ENCODE measurements at places on chromosomes 7 and 10. TPM values are rescaled to one million over a fixed set of nuclear protein-coding genes. Genes with fewer than 3 reads are reported as not detected.

- H3K36me3 ChIP-seq = no peaks in the 10 kb centered on the region
- H3K27ac ChIP-seq = no peak overlapping the region
- no peak overlapping the region for H3K4me3 ChIP-seq
- DNase-seq = no peak
- no peaks in the 10 kb centered on the region for H3K27me3 ChIP-seq
- peaks cover 13% of the 10 kb centered on the region for H3K4me1 ChIP-seq
Observed at GRCh38 chr7:7563813-7564212, 2.9 kb upstream of the MIOS start.

DNA sequence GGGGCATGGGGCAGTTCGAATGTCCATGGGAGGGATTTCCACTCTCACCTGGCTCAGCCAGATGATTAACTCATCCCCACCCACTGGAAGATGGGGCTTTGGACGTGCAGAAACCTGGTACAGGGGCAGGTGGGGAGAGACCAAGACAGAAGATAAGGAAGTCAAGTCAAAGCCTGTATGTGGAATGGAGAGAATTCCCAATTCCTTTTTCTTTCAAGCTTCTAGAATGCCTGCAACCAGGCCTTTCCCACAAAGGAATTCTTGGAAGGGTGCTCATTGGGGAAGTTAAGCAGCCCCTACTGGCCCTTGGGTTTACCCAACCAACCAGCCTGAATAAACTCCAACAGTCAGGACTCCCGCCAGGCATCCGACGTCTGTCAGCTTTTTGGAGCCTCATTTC is 39.1 kb downstream of the CCM2 start:
- no peak overlapping the region for H3K4me3 ChIP-seq
- H3K27ac ChIP-seq = no peak overlapping the region
- no peak for DNase-seq
- H3K4me1 ChIP-seq = no peaks in the 10 kb centered on the region
- no peaks in the 10 kb centered on the region for H3K27me3 ChIP-seq

GRCh38 chr10:110498982-110499795 is 1.5 kb downstream of the DUSP5 start:
- peaks cover 34% of the 10 kb centered on the region for H3K4me1 ChIP-seq
- H3K27ac ChIP-seq = peak overlapping the region; percentile 96
- no peaks in the 10 kb centered on the region for H3K36me3 ChIP-seq
- H3K4me3 ChIP-seq = peak overlapping the region; percentile 72
- DNase-seq = peak; percentile 69

GRCh38 chr10:35447693-35448407 is 111.5 kb downstream of the CCNY start:
- H3K27me3 ChIP-seq = no peaks in the 10 kb centered on the region
- no peak for DNase-seq
- peaks cover 2% of the 10 kb centered on the region for H3K4me1 ChIP-seq
- H3K27ac ChIP-seq = peak overlapping the region; percentile 27
- no peak overlapping the region for H3K4me3 ChIP-seq

- DNase-seq = peak; percentile 77
- H3K36me3 ChIP-seq = no peaks in the 10 kb centered on the region
- no peaks in the 10 kb centered on the region for H3K4me1 ChIP-seq
- H3K4me3 ChIP-seq = no peak overlapping the region
- H3K27ac ChIP-seq = peak overlapping the region; percentile 71
Observed at GRCh38 chr7:101717628-101718357, 88.7 kb upstream of the MYL10 start.

DNA sequence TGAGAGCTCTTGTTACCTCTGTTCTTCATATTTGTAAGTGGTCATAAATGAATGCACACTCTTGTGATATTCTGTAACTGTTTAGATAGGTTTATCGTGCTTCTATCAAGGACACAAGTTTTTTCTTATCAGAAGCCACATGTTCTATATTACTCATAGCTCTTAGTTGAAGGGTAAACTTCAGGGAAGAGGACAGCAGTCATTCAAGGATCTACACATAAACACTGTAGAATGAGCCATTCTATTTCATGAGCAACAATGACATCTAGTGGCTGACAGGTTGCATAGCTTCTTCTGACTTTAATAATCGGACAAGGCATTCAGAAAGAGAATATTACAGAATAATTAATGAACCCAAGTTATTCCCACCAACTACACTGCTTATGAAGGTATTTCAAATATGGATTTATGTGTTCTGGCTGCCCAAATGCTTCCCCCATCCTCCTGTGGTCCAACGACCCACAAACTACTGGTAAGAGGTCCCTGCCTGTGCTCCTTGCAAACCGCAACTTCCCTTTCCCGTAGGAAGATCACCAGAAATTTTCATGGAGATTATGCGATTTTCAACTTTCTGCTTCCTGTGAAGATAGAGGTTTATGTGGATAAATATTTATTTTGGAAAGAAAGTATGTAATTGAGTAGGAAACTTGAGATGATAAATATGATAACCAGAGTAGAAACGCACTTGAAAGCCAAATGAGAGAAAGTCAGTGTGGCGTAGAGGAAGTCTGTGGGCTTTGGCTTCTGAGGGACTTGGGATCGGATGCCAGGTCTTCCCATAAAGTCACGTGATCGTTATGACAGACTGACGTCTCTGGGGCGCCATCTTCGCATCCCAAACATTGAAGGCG is 16.8 kb upstream of the ABCB5 start:
- H3K27ac ChIP-seq = no peak overlapping the region
- no peaks in the 10 kb centered on the region for H3K27me3 ChIP-seq
- peak; percentile 49 for DNase-seq
- H3K4me1 ChIP-seq = peaks cover 3% of the 10 kb centered on the region
- H3K36me3 ChIP-seq = no peaks in the 10 kb centered on the region
- H3K4me3 ChIP-seq = no peak overlapping the region

DNA sequence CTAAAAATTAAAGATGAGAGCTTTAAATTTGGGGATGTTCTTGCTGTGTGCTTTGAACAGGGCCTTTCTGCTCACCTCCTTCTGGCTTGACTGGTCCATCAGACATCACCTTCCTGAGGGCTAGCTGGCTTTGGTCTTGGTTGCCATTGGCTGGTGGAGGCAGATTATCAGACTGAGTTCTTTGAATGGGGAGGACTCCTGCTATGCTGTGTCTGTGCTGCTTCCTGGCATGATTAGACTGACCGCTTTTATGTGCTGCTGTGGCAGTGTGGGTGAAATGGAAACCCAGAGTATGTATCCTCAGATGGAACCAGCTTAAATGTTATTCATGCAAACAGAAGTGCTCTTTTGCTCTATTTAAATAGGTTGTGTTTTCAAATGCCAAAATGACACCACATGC is 341.6 kb downstream of the PCLO start:
- no peak for DNase-seq
- no peak overlapping the region for H3K4me3 ChIP-seq
- no peaks in the 10 kb centered on the region for H3K4me1 ChIP-seq

- no peaks in the 10 kb centered on the region for H3K27me3 ChIP-seq
- H3K36me3 ChIP-seq = peaks cover 68% of the 10 kb centered on the region
- no peak overlapping the region for H3K4me3 ChIP-seq
- no peak for DNase-seq
Observed at GRCh38 chr7:92119213-92119759, 15.0 kb downstream of the CYP51A1 start.

- no peak overlapping the region for H3K4me3 ChIP-seq
- H3K27me3 ChIP-seq = no peaks in the 10 kb centered on the region
- no peak overlapping the region for H3K27ac ChIP-seq
- no peaks in the 10 kb centered on the region for H3K4me1 ChIP-seq
- DNase-seq = no peak
- H3K36me3 ChIP-seq = no peaks in the 10 kb centered on the region
Observed at GRCh38 chr7:14385074-14385473, 395.6 kb upstream of the ETV1 start.

- H3K4me1 ChIP-seq = no peaks in the 10 kb centered on the region
- H3K4me3 ChIP-seq = no peak overlapping the region
- no peak for DNase-seq
Observed at GRCh38 chr10:16853201-16853600, 36.0 kb upstream of the RSU1 start.

DNA sequence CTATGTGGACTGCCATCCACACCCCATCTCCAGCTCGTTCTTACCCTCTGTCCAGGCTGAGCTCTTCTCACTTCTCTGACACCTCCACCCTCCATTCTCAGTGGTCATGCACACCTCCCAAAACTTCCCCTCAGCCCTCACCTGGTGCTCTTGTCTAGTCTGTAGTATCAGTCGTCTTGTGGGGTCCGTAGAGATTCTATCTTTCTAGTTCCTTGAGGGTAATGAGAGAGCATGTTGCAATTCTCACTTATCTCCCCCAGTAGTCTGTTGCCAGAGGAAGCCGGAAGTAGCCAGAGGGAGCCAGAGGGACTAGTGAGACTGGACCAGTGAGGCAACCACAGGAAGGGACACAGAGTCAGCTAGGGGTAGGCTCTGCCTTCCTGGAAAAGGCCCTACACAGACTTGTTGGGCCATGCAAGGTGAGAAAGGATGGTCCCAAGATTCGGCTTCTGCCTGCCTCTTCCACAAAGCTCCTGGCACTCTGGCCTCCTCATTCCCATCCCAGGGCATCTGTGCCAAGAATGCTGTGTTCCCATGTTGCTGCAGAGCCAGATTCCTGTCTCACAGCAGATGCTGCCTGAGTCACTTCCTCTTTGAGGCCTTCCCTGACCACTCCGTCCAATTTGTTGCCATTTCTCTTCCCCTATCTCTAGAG is 50.6 kb upstream of the DUSP5 start:
- DNase-seq = peak; percentile 35
- H3K4me3 ChIP-seq = no peak overlapping the region
- H3K27ac ChIP-seq = no peak overlapping the region
- no peaks in the 10 kb centered on the region for H3K36me3 ChIP-seq
- H3K27me3 ChIP-seq = no peaks in the 10 kb centered on the region
- H3K4me1 ChIP-seq = no peaks in the 10 kb centered on the region

- no peak overlapping the region for H3K27ac ChIP-seq
- H3K4me1 ChIP-seq = no peaks in the 10 kb centered on the region
- no peaks in the 10 kb centered on the region for H3K27me3 ChIP-seq
- H3K36me3 ChIP-seq = no peaks in the 10 kb centered on the region
Observed at GRCh38 chr10:131127610-131128009, 183.9 kb downstream of the TCERG1L start.

GRCh38 chr7:6027806-6028365 is 3.3 kb upstream of the ANKRD61 start:
- H3K27ac ChIP-seq = no peak overlapping the region
- H3K4me3 ChIP-seq = no peak overlapping the region
- peaks cover 15% of the 10 kb centered on the region for H3K4me1 ChIP-seq
- peak; percentile 25 for DNase-seq

The NRAP gene
- total RNA-seq = not detected

The ANAPC16 gene
- 55.0 TPM for total RNA-seq

The CACNA2D1 gene
- 85.0 TPM for total RNA-seq

The LIPF gene
- total RNA-seq = not detected

The WNT16 gene
- total RNA-seq = not detected
